Cortex of kidney (tissue), 1 donor: ENCODE measurements at places on chromosomes 7 and 10.

DNA sequence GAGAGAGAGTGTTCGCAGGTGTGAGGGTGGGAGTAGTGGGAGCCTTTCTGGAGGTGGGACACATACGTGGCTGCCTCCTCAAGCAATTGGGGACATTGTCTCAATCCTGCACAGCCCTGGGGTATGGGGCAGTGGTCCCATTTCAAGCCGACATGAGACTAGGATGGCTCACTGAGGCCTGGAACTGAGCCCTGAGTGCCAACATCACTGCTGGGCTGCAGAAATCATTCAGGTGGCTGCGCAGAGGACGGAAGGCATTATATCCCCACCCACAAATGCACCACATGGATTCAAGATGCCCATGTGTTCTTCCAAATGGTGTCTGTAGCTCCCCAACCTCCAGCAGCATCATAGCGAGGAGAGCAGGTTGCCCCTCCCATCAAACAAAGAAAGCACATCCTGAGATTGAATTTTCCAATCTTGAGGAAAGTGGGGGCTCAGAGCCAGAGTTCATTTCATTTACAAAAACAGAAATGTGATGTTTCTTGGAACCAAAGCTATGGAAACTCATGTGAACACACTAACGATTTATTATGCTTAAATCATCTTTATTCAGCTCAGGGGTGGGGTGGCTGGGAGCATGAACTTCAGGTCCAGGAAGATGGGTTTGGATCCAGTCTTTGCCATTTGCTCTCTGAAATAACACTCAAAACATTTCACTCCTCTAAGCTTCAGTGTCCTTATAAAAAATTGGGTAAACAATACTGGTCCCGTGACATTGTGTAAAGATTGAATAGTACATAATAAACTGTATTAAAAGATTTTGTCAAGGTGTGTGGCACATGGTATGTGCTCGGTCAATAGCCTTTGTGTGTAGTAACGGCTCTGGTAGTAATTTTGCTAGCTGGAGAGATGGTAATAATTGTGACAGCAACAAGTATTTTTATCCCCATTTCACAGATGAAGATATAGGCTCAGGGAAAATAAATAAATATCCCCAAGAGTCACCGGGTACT, 4.6 kb downstream of the SFTPA2 start:
- no peak for DNase-seq

DNA sequence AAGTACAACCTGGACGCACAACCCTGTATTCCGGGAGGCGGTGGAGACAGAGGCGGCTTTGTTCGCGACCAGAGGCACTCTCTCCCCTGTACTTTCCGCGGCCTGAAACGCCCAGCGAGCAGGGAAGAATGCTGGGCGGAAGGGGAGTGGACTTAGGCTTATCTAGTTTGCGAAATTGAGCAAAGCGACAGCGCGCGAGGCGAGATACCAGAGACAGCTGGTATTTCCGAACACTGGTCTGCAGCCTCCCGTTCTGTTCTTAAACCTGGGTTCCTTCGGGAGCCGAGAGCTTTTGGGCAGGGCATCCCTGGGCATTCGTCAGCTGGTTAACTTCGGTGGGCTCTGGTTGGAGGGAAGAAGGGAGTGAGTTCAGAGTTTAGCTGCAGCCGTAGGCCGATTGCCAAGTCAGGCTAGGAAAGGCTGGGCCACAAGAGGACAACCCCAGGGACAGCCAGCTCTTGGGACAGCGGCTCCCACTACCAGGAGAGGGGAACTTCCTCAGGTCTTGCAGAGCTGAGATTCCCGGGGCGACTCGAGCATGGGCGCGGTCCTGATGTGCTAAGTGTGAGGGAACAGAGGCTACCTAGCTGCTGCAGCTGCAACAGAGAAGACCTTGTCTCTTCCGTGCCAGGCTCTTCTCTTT, 3.9 kb downstream of the HMX3 start:
- no peak for DNase-seq

DNA sequence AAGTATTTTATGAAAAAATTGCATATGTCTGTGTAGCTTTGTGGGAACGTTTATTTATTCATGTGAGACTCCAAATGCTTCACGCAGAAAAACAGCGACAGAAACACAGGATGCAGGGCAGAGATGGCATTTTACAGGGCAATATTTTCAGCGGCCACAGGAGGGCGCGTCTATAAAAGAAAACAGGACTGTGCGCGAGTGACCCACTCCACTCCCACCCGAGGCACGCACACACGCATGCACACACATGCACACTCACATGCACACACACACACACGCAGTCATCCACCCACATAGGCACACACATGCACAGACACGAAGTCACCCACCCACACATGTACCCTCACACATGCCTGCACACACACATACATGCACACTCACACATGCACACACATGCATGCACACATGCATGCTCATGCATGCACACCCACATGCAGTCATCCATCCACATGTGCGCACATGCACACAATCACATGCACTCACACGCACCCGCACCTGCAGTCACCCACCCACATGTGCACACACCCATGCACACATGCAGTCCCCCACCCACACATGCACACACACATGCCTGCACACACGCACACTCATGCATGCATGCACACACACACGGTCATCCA, 96.3 kb downstream of the DNAJB6 start:
- no peak for DNase-seq

- no peak for DNase-seq
These were observed 59.4 kb upstream of the AHR start for GRCh38 chr7:17239046-17239445.

DNA sequence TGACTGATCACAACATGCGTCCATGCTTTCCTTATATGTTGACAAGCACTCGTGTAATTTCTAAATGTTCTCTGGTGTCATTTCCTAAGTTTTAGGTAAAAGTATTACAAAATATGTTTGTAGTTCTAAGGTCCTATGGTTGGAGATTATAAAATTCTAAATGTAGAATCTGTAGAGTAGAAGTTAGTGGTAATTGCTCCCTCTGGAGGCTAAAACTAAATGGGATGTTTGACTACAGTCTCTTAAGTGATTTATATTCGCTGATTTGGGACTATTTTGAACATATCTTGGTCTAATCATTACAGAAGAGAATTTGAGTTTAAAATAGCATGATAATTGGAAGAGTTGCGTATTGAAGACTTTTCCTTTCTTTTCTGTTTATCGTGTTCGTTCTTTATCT, 74.1 kb downstream of the ZMYND11 start:
- no peak for DNase-seq

DNA sequence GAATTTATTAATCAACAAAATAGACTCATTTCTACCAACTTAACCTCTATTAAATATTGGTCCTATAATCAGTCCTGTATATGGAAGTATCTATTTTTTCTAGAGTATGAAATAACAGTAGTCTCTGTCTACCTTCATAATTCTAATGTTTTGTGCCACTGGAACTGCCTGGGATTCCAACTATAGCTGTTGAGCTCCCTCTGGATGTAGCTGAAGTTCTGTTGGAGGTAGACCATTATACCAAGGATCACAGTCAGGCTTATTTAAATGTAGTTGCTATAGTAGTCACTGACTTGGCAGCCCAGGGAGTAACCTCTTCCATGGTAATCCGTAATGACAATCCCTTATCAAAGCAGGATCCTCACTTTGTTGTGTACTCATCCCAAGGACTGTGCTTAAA, 48.5 kb upstream of the PHYHIPL start:
- DNase-seq: no peak

GRCh38 chr10:97081621-97082235, 104.0 kb downstream of the SLIT1 start:
- DNase-seq: no peak

DNA sequence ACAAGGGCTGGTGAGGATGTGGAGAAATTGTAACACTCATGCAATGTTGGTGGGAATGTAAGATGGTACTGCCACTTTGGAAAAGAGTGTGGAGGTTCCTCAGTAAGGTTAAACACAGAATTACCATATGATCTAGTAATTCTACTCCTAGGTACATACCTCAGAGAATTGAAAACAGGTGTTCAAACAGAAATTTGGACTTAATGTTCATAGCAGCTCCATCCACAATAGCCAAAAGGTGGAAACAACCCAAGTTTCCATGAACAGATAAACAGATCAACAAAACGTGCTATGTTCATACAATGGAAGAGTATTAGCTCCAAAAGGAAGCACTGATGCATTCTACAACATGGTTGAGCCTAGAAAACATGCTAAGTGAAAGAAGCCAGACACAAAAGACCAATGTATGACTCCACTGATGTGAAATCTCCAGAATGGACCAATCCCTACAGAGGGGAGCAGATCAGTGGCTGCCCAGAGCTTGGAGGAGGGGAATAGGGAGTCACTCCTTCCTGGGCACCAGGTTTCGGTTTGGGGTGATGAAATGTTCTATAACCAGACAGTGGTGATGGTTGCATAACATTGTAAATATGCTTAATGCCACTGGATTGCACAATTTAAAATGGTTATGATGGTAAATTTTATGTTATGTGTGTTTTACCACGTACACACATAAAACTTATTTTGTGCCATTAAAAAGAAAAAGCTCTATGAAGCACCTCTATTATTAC, 5.7 kb upstream of the WDR86 start:
- no peak for DNase-seq

DNA sequence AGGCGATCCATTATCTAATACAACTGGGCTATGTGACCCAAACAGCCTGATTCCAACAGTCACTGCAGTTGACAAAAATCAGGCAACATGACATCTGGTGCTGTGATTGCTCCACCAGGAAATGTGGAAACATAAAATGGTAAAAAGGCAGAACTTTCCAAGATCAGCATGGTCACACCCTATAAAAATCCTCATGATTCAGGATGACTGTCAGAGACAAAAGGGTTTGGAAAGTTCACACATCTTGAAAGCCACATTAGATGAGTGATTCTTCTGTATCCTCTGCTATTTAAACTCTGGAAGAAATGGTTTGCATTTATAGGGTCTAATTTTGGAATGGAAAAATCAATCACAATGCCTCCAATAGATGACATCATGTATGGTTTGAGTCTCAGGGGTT, 662.6 kb upstream of the IGFBP3 start:
- no peak for DNase-seq

GRCh38 chr7:73766556-73767229, 3.4 kb downstream of the CLDN3 start:
- no peak for DNase-seq

- DNase-seq: no peak
These were observed 19.4 kb downstream of the SHTN1 start for GRCh38 chr10:116985611-116986010.

- no peak for DNase-seq
These were observed 59.4 kb downstream of the PLCE1 start for GRCh38 chr10:94052866-94053791.

DNA sequence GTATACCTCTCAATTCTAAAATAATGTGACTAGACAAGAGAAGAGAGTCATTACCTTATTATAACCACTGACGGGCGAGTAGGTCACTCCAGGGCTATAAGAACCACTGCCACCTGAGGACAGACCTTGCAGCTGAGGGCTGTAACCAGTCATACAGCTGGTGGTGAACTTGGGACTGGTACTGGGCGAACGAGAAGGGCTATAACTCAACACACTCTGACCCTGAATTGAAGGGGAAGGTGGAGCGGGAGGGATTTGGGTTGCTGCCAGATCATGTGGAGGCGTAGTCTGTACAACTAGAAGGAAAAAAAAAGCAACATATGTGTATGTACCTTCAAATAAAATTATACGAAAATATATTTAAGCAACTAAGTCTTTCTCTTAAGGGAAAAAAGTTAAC, 3.4 kb downstream of the TMEM209 start:
- DNase-seq: no peak
